DMS53 (cell line): ENCODE measurements at places on chromosomes 5 and 9.
A peak's percentile ranks its signal among the peaks of the same experiment; 100 is the strongest.

DNA sequence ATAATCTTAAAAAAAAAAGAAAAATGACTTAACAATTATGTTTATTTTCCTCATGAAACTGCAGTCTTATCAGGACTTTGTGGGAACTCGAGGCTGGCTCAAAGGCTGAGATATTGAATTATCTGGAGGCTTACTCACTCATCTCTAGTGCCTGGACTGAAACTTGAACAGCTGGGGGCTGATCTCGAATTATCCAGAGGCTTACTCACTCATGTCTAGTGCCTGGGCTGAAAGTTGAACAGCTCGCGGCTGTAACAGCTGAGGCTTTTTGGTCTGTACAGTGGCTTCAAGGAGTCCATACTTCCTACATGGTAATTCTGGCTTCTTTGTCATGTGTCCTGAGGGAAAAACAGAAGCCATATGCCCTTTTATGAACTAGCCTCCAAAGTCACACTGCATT lies 371.9 kb downstream of the CETN3 start:
- DNase-seq, result no peak

DNA sequence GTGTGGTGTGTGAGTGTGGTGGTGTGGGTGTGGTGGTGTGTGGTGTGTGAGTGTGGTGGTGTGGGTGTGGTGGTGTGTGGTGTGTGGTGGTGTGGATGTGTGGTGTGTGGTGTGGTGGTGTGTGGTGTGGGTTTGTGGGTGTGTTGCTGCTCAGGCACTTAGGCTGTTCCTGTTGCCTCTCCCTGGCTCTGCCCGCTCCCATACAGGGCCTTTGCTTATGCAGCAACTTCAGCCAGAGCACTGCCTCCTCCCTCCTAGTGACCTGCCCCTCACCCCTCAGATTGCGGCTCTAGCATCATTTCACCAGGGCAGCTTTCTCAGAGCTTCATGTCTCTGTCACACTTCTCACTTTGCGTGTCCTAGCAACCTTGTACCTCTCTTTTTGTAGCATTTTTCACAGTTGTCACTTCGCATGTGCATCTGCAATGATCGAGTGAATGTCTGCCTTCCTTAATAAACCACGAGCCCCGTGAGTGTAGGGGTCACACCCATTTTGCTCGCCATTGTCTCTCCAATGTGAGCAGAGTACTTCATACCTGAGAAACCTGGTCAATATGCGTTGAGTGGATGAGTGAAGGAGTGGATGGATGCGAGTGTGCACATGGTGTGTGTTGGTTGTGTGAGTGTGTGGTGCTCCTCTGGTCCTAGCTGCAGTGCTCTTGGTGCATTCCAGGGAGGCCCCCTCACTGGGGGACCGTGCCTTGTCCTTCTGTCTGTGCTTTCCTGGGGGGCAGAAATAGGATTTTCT lies 167.9 kb upstream of the PANK3 start:
- DNase-seq, result no peak

DNA sequence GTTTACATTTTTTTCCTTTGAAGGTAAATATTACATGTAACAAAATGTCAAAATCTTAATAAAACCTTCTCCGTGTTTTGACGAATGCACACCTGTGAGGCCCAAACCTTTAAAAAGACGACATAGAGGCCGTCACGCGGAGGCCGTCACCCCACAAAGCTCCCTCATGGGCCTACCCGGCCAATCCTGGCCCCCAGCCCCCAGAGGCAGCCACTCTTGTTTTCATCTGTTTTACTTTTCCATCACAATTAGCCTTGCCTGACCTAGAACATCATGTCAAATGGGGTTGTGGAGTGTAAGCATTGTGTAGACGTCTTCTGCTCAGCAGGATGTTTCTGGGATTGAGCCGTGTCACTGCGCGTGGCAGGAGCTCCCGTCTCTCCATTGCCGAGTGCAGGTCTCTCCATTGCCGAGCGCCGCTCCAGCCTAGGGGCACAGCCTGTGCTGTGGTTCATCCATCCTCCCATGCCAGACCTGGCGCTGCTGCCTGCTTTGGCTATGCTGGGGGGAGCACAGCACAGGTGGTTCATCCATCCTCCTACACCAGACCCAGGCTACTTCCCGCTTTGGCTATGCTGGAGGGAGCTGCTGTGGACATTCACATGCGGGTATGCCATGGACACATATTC lies 52.2 kb upstream of the IRX4 start:
- no peak for DNase-seq

- DNase-seq, result peak; percentile 76
These were observed 494 bp downstream of the CERT1 start for GRCh38 chr5:75510836-75511434.

GRCh38 chr5:69415584-69415958 lies 655 bp downstream of the MARVELD2 start:
- DNase-seq, result peak; percentile 69

DNA sequence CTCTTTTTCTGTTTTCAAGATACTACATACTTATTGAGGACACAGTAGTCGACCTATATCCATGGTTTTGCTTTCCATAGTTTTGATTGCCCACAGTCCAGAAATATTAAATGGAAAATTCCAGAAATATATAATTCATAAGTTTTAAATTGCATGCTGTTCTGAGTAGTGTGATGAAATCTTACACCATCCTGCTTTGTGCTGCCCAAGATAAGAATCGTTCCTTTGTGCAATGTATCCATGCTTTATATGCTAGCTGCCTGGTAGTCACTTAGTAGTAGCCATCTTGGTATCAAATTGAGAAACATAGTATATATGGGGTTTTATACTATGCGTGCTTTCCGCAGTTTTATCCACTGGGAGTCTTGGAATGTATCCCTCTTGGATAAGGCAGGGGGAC lies 59.0 kb downstream of the CWC27 start:
- no peak for DNase-seq

- no peak for DNase-seq
These were observed 33.3 kb downstream of the FBXL7 start for GRCh38 chr5:15533129-15533893.

GRCh38 chr5:150780187-150780692 lies 1.7 kb downstream of the SMIM3 start:
- DNase-seq, result peak; percentile 25

GRCh38 chr5:143636931-143637528 lies 174.9 kb upstream of the HMHB1 start:
- peak; percentile 31 for DNase-seq

DNA sequence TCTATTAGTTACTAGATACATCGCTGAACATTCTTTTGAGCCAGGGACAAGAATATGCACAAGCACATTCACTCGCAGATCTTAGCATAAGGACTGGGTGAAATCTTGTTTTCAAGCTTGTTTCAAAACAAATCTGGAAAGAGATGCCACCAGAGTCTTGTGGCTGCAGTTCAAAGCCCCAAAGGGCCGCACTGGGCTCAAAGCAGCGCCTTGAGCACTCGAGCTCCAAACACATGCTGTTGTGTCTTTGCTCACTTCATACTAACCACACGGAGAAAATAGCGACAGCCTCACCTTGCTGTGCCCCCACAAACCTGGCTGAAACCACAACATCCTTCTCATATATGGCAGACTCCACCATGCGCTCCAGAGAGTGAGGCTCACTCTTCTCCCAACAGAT lies 34.2 kb upstream of the IL7R start:
- DNase-seq, result no peak

DNA sequence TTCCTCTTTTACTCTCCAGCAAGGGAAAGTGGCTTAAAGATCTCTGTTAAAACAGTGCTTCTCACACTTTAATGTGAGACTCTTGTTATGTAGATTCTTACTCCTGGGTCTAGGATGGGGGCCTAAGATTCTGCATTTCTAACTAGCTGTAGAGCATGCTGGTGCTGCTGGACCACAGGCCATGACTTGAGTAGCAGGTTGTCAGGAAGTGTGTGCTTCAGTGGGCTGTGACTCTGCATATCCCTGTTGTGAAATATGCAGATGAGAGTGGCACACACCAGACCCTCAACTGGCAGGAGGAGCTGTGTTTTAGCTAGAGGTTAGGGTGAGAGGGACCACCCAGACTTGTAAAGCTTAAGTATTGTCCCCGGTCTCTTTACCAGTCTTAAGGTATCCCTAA lies 191.1 kb upstream of the DMRT1 start:
- peak; percentile 0 for DNase-seq

- DNase-seq, result peak; percentile 6
These were observed 348.8 kb downstream of the SH3GL2 start for GRCh38 chr9:17927616-17928015.

- DNase-seq, result no peak
These were observed 18.6 kb upstream of the CEP72 start for GRCh38 chr5:593511-593910.

DNA sequence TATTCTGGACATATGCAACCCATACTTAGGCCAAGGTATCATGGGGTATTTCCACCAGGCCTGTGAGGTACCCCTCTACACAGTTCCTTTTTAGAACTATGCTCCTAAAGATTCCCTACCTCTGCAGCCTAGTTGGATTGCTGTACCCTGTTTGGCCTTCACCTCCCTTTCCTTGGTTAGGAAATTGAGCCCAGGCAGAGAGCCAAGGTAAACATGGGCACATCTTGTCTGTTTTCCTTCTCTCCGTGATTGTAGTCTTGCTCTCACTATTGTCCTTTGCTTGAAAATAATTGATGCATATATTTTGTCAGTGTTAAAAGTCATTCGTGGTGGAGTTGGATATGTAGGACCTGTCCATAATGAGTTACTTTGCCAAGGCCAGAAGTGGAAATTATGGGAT lies 26.7 kb downstream of the BDP1 start:
- DNase-seq, result peak; percentile 69

DNA sequence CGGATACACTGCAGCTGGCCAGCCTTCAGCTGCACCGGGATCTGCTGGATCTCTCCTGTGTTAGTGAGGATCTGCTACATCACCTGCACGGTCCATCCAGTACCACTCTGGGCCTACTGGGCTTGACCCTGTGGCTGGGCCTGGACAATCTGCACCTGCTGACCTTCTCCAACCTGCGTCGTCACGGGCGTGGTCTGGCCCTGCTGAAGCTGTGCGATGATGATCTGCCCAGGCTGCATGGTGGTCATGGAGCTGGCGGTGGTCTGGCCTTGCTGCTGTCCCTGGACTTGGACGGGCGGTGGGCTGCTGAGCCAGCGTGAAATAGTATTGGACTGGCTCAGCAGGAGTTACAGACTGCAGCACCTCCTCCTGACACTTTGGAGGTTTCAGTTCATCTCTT lies 137.1 kb upstream of the GAS1 start:
- DNase-seq, result no peak

- DNase-seq, result no peak
These were observed 68.7 kb upstream of the TAF11L2 start for GRCh38 chr5:17429353-17429752.

GRCh38 chr5:5638211-5638610 lies 215.7 kb downstream of the ICE1 start:
- DNase-seq, result no peak

- DNase-seq, result no peak
These were observed 102.5 kb upstream of the RAI14 start for GRCh38 chr5:34553581-34553980.

GRCh38 chr9:72255569-72255968 lies 106.3 kb downstream of the GDA start:
- no peak for DNase-seq

DNA sequence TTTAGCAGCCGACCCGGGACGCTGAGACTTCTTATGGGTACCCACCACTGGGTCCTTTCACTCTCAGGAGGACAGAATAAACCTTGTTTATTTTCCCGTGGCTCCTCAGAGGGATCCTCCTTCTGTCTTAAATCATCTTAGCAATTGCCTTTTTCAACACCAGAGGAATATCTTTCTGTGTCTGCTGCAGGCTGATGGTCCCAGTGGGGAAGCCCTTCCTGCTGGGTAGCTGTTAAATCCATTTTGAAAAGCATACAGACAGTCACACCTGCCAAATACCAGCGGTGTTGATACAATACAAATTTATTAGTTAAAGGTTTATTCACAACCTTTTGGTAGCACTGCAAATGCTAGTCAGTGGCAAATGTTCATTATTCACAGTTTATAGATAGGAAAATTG lies 222.9 kb downstream of the AOPEP start:
- DNase-seq, result no peak

DNA sequence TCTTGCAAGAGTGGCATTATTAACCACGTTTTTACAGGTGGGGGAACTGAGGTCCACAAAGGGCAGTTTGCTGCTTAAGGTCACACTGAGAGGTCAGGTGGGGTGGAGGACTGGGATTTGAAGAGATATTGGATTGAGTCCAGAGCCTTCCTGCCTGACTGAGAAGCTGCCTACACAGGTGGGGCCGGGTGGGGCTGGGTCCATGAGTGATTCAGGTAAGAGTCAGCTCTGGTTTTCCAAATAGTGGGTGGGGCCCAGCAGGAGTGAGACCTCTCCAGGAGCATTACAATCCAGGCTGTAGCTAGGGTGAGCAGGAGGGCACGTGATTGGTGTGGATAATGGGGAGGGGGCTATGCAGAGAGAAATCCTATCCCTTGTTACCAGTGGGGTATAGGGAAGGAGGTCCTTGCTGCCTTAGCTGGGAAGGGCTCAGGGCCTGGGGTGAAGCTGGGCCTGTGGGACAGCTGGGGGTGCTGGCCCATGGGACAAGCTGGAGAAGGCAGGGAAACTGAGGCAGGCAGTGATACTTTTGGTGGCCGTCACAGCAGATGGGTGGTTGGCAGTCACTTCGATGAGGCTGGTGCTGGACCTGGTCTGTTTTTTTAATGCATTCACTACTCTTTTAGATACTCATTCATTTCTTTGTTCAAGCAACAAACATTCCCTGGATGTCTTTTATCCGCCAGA lies 2.9 kb upstream of the PTGS1 start:
- DNase-seq, result no peak

- peak; percentile 94 for DNase-seq
These were observed 32.4 kb upstream of the CAST start for GRCh38 chr5:96629774-96630173.

GRCh38 chr5:62144401-62145022 lies 161.5 kb upstream of the KIF2A start:
- peak; percentile 66 for DNase-seq

DNA sequence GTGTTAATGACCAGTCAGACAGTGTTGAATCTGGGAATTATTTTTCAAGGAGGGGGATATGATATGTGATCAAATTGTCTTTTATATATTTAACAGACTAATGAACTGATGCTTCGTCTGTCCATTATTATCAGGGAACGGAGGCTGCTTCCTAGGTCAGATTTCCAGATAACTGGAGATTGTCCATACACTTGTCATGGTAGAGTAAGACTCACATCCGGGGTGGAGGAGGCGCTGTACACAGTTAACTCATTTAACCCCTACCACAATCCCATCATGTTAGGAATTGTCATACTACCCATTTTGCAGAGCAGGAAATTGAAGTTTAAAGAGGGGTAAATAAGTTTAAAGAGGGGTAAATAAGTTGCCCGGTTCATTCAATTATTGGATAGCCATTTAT lies 55.9 kb downstream of the ARHGAP26 start:
- no peak for DNase-seq

GRCh38 chr5:93082981-93083380 lies 498.0 kb downstream of the NR2F1-AS1 start:
- no peak for DNase-seq

DNA sequence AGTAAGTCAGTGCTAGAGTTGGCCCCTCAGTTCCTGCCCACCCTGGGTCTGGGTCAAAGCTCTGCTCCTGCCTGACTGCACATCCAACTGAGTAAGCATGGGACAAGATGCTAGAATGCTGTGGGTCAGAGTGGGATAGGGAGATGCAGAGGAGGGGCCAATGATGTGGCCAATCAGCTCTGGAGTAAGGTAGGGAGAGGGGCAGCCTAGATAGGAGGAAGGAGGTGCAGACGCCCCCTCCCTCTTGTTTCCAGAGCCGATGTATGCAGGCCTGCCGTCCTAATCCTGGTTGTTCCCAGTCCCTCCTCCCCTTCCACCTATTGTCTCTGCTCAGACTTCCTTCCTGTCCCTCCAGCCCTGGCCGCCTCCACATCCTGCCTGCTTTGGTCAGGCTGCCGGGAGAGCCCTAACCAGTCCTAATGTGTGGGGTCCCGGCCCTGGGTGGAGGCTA lies 1.3 kb downstream of the ARAP3 start:
- peak; percentile 86 for DNase-seq
